ENCODE measurements at places on chromosomes 2 and 18. TPM values are rescaled to one million over a fixed set of nuclear protein-coding genes. Genes with fewer than 3 reads are reported as not detected.

The FAM210A gene
- 20.2 TPM for total RNA-seq

The CFAP65 gene
- 16.5 TPM for total RNA-seq

DNA sequence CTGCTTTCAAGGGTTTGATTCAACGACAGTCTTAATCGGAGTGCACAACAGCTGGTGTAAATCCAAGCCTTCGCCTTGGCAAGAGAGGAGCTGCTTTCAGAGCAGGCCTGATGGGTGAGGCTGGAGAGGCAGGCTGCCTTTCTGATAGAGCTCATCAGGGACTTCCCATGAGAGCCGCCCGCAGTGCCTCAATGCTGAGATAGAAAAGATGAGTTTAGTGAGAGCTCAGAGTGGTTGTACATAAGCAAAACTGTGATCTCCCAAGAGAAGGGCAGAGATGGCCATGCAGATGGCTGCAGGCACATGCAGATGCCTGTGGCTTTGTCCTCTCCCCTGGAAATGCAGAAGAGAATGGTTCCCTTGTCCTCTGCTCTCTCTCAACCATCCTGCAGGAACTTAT, 122.1 kb downstream of the ARL4C start:
- DNase-seq = peak; percentile 80

The BMP10 gene
- total RNA-seq = 0.31 TPM

The IL1RL1 gene
- 1.5 TPM for total RNA-seq

- DNase-seq = peak; percentile 14
Measured at GRCh38 chr18:4454537-4455112, 482 bp downstream of the DLGAP1 start.

DNA sequence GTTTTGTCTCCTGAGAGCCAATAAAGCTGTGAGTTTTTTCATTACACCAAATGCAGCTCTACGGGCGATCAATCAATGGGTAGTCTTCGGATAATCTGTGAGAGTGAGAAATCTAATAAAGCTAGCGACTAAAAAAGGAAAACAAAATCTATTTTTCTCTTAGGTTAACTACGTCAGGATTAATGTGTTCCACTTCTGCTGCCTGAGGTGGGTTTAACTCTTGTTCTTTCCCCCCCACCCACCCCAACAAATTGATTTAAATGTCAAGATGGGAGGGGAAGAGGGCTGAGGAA, 63.0 kb upstream of the PSMD14 start:
- no peak for DNase-seq

The SMAD4 gene
- 86.5 TPM for total RNA-seq

DNA sequence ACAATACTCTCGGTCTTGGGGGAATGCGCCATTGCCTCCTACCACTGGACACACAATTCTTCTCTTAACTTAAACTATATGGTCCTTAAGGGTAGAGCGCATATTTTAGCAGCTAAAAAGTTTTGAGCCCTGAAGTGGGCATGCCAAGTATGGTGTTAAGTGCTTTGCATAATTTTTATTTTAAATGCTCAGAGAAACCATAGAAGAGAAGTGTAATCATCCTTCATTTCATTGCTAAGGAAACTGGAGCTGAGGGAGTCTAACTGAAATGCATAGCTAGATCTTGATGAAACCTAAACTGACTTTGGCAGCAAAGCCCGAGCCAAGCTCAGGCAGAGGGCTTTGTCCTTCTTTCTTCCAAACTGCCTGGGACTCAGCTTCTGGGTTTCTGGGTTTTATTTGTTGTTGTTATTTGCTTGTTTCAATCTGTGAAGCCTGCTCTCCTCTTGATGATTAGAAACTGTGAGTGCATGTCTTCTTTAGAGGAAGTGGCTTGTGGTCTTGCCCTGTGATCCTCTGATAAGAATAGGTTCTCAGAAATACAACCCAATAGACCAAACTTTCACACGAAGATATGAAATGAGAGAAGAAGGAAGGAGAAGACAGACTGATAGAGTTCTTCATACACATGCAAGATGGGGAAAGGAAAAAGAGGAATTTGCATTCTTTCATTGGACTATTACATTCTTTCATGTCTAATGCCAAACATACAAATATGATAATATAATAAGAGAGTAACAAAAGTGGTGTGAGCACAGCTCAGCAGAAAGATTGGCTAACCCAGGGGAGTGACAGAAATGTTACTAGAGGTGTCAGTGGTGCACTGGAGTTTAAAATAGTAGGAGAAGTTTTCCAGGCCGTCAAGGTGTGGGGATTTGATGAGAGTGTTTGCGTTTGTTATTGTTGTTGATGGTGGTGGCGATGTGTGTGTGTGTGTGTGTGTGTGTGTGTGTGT, 7.5 kb upstream of the RNF144A start:
- DNase-seq = no peak

DNA sequence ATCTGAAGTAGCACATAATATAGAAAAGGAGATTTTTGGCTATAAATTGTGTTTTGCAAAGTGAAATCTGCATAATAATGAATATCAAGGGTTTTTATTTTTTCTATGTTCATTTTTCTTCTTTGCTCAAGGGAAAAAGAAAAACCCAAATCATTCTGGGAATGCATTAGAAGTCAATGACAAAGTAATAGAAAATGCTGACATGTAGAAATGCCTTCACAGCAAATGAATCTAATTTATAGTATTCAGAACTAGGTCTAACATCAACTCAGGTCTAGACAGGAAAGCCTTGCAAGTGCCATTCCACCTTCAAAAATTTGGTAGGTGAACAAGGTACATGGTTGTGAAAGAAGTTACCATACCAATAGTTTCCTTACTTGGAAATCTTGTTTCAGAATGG, 831.5 kb upstream of the CELF4 start:
- DNase-seq = no peak

Measured in lung (tissue), 17 donors.